ENCODE measurements at places on chromosomes 1 and 21.

DNA sequence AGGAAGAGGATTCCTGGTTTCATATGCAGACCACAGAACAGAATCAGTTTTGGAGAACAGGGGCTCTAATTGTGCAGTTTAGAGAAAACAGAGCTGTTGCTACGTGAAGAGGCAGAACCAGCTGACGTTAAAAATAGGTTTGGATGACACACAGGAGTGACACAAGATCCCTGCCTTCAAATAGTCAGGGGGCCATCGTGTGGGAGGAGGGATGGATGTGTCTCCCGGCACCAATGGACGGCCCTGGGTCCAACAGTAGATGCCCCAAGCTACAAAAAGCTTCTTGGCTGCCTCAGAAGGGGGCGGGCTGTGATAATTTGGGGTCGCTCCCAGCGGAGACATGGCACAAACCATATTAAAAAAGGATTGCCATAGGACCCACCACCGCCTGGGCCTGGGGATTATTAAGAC, 87.8 kb downstream of the MRPL37 start:
- no peak for DNase-seq

DNA sequence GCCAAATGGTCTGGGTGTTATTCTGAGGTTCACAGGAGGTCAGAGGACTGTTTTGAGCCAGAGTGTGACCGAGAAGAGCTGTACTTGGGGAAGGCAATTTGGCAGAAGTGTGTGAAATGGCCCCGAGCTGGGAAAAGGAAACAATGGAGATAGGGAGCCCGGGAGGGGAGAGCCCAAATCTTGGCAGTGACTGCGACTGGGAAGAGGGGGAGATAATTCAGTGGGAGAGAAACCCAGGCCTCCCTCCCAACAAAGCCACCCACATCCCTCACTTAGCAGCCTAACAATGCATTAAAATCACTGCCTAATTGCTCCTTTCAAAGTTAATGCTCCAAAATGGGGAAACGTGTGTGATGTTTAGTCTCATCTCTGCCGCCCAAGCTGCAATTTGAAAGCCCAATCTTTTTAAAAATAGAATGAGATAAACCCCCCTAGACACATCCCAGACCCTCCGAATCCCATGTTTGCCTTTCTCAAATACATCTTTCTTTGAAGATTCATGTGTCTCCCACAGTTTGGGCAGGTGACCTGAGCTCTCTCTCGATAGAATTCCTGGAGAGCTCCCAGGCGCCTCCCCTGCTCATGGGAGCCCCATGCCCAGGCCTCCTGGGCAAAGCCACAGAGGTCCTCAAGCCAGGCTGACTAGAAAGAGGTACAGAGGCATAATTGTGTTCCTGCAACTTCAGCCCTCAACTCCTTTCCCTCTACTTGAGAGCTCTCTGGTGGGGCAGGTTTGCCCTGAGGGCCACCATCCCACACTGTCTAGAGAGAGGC, 17.3 kb downstream of the LRRC52 start:
- DNase-seq: no peak

GRCh38 chr1:156108664-156109241, 5.8 kb upstream of the LMNA start:
- DNase-seq: no peak

DNA sequence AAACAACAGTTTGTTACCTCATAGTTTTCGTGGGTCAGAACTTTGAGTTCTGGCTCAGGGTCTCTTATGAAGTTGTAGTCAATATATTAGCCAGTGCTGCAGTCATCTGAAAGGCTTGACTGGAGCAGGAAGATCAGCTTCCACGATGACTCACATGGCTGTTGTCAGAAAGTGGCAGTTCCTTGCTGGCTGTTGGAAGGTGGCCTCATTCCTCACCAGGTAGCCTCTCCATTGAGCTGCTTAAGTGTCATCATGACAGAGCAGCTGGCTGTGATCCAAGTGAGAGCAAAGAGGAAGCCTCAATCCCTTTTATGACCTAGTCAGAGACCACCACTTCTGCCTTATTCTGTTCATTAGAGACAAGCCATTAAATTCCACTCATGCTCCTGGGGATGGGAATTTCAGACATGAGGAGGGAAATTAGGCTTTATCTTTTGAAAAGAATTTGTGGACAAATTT, 5.6 kb downstream of the OSBPL9 start:
- no peak for DNase-seq

DNA sequence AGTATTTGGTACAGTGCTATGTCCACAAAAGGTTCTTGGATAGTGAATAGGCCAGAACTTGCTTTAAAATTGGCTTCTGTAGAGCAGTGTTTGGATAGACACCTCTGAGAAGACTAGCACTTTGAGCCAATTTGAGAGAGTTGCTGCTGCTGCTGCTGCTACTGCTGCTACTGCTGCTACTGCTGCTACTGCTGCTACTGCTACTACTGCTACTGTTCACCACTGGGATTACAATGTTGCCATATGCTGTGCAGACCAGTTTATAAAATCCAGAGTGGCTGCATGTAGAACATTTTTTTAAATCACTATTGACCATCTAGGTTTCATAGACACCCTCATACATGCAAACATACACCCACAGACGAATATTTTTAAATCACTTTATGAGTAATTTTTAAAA, 15.3 kb downstream of the GORAB start:
- no peak for DNase-seq

GRCh38 chr1:167878372-167879160, 35.4 kb downstream of the ADCY10 start:
- DNase-seq: no peak

GRCh38 chr1:246096356-246096755, 410.7 kb downstream of the SMYD3 start:
- no peak for DNase-seq

GRCh38 chr1:225896494-225896893, 7.5 kb upstream of the LEFTY1 start:
- no peak for DNase-seq

DNA sequence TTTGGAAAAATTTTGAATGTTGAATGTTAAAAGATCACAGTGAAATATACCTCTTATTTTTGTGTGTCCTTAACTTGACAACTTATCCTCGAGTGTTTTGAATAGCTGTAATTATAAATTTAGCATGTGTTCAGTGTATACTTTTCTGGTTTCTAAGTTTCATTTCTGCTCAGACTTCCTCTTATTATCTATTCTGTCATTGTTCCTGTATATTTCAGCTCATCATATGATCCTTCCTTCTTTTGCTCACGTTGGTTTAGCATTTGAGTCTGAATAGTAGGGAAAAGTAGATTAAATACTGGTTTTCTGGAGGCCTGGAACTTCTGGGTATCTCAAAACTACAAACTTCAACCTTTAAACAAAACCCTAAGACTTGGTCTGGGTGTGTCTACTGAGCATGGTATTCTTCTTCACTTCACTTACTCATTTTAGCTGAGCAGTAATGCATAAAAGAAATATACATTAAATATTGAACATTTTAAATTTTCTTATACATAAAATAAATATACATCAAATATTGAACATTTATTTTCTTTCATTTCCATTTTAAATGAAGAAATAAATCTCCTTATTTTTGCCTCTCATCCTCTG, 3.3 kb upstream of the ATP6V1G3 start:
- DNase-seq: no peak

- DNase-seq: no peak
These were observed 148.8 kb upstream of the CAMK1G start for GRCh38 chr1:209434631-209435217.

- DNase-seq: no peak
These were observed 20.4 kb upstream of the PLXNA2 start for GRCh38 chr1:208264469-208265121.

DNA sequence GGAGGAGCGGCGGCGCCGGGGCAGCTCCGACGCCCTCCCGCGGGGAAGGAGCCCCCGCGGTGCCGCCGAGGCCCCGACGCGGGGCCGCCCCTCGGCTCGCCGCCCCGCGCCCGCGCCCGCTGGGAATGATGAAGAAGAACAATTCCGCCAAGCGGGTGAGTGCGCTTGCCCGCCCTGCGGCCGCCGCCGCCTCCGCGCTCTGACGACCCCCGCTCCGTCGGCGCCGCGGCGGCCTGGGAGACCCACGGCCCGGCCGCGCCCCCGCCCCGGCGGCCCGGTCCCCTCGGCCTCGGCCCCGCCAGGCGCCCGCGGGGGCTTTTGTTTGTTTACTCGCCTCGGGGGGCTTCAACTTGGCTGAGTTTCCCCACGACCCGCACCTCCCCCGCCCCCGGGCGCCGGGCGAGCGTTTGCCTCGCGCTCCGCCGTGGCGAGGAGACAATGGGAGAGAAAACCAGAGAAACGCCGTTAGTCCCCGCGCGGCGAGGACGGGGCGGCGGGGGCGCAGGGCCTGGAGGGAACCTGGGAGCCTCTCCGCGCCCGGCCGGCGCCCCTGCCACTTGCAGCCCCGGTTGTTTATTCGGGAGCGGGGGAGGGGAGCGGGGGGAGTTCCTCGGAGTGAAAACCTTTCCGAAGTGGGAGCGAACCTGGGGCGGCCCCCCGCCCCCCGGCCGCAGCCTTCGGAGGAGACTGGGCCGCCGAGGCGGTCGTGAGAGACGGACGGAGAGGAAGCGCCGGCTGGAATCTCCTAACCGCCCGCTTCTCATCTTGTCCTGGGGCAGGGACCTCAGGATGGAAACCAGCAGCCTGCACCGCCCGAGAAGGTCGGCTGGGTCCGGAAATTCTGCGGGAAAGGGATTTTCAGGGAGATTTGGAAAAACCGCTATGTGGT, 661 bp downstream of the PLEKHO1 start:
- no peak for DNase-seq

DNA sequence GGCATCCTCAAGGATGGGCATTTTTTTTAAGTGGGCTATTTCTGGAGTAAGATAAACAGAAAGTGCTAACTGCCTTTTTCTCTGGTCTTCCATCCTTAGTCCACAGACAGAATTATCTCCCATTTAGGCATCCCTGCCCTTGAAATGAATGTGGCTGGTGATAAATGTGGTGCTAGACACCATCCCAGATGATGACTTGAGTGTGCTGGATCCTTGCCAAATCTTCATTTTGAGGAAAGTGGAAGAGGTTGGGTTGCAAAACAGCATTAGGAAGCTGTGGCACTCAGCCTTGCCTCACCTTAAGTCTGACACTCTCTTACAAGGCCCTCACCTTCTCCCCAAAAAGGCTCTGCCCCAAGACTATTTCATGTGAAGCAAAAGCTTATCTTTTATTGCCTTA, 19.2 kb downstream of the MAB21L3 start:
- no peak for DNase-seq

GRCh38 chr1:41790351-41790750, 128.4 kb downstream of the HIVEP3 start:
- no peak for DNase-seq

DNA sequence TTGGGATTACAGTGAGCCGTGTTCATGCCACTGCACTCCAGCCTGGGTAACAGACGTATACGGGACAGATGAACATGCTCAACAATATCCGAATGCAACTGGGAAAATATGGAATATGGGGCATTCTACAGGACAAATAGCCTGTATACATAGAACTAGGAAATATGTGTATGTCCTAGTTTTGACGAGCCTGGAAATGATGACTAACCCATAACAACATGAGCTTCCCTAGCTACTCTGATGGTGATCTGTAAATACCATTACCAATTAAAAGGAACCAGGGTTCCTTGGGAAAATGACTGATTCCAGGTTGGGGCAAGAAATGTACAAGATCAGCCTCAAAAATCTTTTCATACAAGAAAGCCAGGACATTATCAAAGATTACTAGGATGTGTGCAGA, 42.8 kb upstream of the ARTN start:
- DNase-seq: no peak

- DNase-seq: no peak
These were observed 5.6 kb upstream of the ERO1B start for GRCh38 chr1:236287356-236287755.

- DNase-seq: no peak
These were observed 131.9 kb upstream of the COL6A1 start for GRCh38 chr21:45849651-45850050.

- no peak for DNase-seq
These were observed 125.4 kb downstream of the TBX15 start for GRCh38 chr1:118862755-118863154.

GRCh38 chr21:36120304-36120888, 14.5 kb upstream of the CBR3 start:
- DNase-seq: no peak

- no peak for DNase-seq
These were observed 545.4 kb downstream of the ADGRL2 start for GRCh38 chr1:82346141-82346540.

- DNase-seq: no peak
These were observed 67.5 kb downstream of the CCDC185 start for GRCh38 chr1:223460566-223461189.

DNA sequence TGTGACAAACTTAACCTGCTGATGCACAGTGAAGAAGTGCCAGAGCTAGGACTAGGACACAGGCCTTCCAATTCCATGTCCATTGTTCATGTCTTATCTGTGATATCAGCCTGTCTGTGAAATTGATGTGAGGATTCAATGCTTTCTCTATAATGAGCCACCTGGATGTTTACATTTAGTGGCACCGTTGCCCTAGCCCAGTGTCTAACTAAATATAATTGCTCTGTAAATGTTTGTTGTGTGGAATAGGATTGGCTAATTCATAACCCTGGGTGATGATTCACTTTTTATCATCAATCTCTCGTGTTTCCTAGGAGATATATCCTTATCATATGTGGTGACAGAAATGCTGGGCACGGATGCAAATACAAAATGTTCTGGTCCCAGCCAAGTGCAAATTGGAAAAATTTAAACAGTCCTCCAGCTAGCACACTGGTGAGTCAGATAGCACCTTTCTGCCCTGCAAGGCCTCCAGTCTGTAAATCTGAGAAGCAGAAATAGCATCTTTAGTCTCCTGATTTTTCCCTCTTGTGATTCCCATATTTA, 46.9 kb upstream of the GNG12 start:
- DNase-seq: no peak

- DNase-seq: no peak
These were observed 3.7 kb upstream of the DIPK1A start for GRCh38 chr1:92964998-92965397.

- DNase-seq: no peak
These were observed 59.6 kb downstream of the EXTL2 start for GRCh38 chr1:100834777-100835660.

- DNase-seq: peak; percentile 39
These were observed 21.1 kb downstream of the COQ8A start for GRCh38 chr1:226960944-226961765.

GRCh38 chr1:113003751-113004690, 48.0 kb upstream of the SLC16A1 start:
- no peak for DNase-seq

- no peak for DNase-seq
These were observed 108.3 kb downstream of the HIVEP3 start for GRCh38 chr1:41810446-41810845.

GRCh38 chr1:201702936-201703335, 126.0 kb upstream of the IPO9 start:
- no peak for DNase-seq

GRCh38 chr1:24673341-24673740, 30.2 kb downstream of the SRRM1 start:
- no peak for DNase-seq

DNA sequence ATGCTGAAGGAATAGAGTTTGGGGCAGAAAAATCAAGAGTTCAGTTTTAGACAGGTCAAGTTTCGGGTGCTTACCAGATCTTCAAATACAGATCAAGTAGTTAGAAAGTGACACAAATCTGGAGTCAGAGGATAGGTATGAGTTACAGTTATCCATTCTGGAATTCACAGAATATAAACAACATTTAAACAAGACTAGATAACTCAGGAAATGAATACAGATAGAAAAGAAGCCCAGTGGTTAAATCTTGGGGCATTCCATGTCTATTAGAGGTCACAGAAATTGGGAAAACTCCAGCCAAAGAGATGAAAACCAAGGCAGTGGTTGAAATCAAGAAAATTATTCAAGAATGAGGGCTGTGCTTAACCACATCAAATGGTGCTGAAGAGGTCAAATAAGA, 187.0 kb upstream of the HP1BP3 start:
- DNase-seq: no peak

- no peak for DNase-seq
These were observed 7.9 kb downstream of the TAL1 start for GRCh38 chr1:47223921-47224675.

Data from stimulated activated CD4-positive, alpha-beta T cell treated with anti-CD3 and anti-CD28 coated beads, Interleukin-15, amount 100 ng/mL, for 48 hours (primary cell).